ENCODE measurements at places on chromosomes 5 and 9. TPM values are rescaled to one million over a fixed set of nuclear protein-coding genes. Genes with fewer than 3 reads are reported as not detected.

- DNase-seq, result no peak
Measured at GRCh38 chr9:129435291-129435690, 185.6 kb downstream of the C9orf50 start.

EDIL3 gene
- 78.0 TPM for total RNA-seq

ACTBL2 gene
- total RNA-seq, result not detected

PCDHGA8 gene
- 8.0 TPM for total RNA-seq

GRCh38 chr5:110760158-110760557, 21.4 kb downstream of the SLC25A46 start:
- DNase-seq, result no peak

- DNase-seq, result no peak
Measured at GRCh38 chr9:77898864-77899263, 132.7 kb downstream of the GNAQ start.

SLC28A3 gene
- not detected for total RNA-seq

GRCh38 chr5:137607771-137608170, 108.6 kb upstream of the SPOCK1 start:
- DNase-seq, result no peak

DNA sequence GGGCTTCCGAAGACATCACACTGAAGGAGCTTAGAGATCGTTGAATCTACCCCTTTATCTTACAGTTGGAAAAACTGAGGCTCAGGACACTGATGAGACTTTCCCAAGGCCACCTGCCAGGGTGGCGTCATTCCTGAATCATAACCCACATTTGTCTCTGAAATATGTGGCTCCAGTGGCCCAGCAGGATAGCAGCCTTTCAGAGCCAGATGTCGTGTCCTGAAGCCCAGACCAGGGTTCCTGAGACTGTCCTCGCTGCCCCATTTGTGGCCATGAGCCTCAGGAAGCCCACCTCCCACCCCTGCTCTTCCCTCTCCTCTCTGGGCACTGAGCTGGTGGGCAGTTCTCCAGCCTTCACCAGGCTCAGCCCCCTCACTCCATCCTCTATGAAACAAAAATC, 2.4 kb downstream of the HMCN2 start:
- DNase-seq, result no peak

DNA sequence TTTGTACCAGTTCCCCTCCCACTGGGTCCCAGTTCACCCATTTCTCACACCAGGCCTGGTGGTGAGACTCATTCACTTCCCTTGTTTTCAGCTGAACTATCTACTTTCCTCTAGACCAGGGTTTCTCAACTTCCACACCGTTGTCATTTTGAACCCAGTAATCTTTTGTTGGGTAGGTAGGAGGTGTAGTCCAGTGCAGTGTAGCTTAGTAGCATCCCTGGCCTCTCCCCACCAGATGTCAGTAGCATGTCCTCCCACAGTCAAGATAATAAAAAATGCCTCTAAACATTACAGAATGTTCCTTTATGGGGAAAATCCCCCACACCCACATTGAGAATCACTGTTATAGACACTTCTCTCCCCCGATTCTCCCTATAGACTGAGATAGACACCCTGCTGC, 299.1 kb downstream of the EPB41L4A start:
- DNase-seq, result no peak

GRCh38 chr9:33320568-33321261, 30.4 kb downstream of the NFX1 start:
- no peak for DNase-seq

- DNase-seq, result no peak
Measured at GRCh38 chr5:153885141-153885540, 153.6 kb downstream of the FAM114A2 start.

- no peak for DNase-seq
Measured at GRCh38 chr9:89610391-89610925, 5.6 kb downstream of the GADD45G start.

DNA sequence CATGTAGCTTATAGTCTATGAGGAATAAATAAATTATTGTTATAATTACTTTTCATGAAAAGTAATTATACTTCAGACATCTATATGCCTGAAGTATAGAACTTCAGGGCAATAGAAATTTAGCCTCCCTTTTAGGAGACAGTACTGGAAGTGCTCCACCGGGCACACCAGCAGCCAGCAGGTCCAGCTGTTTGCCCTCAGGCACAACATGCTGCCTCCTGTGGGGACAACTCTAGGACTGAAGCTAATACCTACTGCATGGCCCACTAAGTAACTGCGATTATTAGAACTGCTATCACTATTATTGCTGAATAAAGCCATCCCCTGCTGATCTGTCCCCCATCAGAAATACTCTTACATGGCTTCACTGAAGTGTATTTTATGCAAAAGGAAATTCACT, 329.6 kb downstream of the MED10 start:
- no peak for DNase-seq

- DNase-seq, result no peak
Measured at GRCh38 chr5:129217179-129217578, 122.6 kb downstream of the ISOC1 start.

- no peak for DNase-seq
Measured at GRCh38 chr5:159913501-159913900, 2.8 kb upstream of the ADRA1B start.

- peak; percentile 91 for DNase-seq
Measured at GRCh38 chr9:104747565-104748358, at the start of gene NIPSNAP3A. Gene NIPSNAP3A (plus strand): TSS chr9:104747683. CDS start chr9:104747793, 110 bp downstream.

- no peak for DNase-seq
Measured at GRCh38 chr9:86515221-86515620, 161.0 kb upstream of the TUT7 start.

DNA sequence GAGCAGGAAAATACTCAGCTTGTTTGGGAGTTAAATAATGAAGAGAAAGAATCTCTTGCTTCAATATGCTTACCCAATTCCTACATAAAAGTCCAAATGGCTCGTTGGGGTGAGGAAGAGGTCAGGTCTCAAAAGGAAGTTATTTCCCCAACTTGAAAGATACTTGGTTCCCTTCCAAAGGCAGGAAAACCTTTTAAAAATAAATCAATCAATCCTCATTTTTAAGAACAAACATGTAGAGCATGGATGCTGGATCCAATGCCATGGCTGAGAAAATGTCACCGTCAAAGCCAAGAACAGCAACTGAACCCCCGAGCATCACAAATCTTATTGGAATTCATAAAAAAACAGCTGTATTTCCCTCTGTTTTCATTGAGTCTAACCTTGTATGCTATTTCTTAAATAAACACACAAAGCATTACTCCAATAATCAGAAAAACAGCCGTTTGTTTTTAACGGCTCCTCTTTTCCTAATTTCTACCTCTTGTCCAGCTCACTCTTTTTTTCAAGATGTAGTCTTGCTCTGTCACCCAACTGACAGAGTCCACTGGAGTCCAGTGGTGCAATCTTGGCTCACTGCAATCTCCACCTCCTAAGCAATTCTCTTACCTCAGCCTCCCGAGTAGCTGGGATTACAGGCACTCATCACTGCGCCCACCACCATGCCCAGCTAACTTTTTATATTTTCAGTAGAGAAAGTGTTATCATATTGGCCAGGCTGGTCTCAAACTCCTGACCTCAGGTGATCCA, 140.7 kb downstream of the GNA14 start:
- DNase-seq, result no peak

GRCh38 chr5:61386045-61386800, 54.2 kb downstream of the ZSWIM6 start:
- DNase-seq, result no peak

GRCh38 chr5:138467711-138468132, 2.4 kb downstream of the EGR1 start:
- DNase-seq, result no peak

GRCh38 chr9:72415163-72415562, 50.2 kb upstream of the ZFAND5 start:
- no peak for DNase-seq

EGFLAM gene
- total RNA-seq, result 3.1 TPM

GRCh38 chr5:127988146-127988760, 95.3 kb upstream of the SLC12A2 start:
- no peak for DNase-seq

- DNase-seq, result no peak
Measured at GRCh38 chr9:92696619-92697018, 26.7 kb upstream of the IPPK start.

- no peak for DNase-seq
Measured at GRCh38 chr5:167417662-167418061, 873.8 kb upstream of the WWC1 start.

ZNF366 gene
- 0.94 TPM for total RNA-seq

EEIG1 gene
- 2.7 TPM for total RNA-seq

- DNase-seq, result no peak
Measured at GRCh38 chr5:178785999-178786398, 55.5 kb upstream of the ZNF354A start.

DNA sequence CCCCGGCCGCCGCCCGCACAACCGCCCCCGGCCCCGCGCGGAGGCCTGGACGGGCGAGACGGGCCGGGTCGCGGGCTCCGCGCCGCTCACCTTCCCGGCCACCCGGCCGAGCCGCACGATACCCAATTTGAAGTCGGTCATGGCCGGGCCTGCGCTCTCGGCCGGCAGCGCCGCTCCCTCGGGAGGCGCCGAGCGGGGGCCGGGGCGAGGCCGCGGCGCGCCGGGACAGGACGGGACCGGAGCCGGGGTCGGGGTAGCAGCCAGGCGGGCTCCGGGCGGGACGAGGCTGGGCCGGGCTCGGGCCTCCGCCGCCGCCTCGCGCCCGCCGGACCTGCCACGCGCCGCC, 216 bp downstream of the ZMYND19 start:
- DNase-seq, result no peak

GRCh38 chr5:180296771-180297170, 4.9 kb upstream of the MAPK9 start:
- DNase-seq, result no peak

GRCh38 chr9:125649315-125649714, 57.7 kb downstream of the MAPKAP1 start:
- DNase-seq, result no peak

IFNA21 gene
- total RNA-seq, result not detected

- no peak for DNase-seq
Measured at GRCh38 chr5:93967923-93968322, 226.5 kb upstream of the POU5F2 start.

DNA sequence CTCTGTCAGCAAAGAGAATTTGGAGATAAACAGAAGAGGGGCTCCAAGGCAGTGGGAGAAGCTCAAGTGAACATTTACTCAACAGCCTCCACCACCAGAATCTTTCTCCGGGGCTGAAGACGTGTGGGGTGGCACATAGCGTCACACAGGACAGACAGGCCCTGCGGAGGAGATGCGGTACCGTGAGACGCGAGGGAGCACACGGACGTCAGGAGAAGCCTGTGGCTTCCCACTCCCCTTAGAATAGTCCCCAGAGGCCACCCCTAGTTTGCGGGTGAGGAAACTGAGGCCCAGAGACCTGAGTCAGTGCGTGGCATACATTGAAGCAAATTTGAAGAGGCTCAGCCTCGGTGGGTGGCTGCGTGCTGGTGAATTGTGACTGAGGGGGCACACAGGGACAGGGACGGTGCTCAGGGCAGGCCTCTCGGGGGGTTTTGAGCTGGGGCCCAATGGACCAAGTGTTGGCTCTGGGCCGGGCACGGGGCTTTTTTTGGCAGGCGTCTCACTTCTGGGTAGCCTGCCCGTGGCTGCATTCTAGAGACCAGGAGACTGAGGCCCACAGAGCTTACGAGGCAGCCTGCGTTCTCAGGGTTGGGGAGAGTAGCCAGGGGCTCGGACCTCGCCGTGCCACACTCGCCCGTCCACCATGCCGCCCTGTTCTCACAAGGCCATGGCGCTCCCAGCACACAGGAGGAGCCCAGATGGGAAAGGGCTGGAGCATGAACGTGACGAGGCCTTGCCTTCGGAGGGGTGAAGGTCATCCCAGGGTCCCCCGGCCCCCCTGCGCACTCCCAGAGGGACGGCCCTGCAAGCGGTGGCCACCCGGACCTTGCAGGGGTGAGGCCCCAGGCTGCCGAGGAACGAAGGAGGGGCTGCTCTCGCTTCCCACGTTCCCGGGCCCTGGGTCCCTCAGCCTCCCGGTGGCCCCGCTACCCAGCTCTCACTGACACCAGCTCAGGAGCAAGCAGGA, 220.6 kb downstream of the C9orf50 start:
- no peak for DNase-seq

DNA sequence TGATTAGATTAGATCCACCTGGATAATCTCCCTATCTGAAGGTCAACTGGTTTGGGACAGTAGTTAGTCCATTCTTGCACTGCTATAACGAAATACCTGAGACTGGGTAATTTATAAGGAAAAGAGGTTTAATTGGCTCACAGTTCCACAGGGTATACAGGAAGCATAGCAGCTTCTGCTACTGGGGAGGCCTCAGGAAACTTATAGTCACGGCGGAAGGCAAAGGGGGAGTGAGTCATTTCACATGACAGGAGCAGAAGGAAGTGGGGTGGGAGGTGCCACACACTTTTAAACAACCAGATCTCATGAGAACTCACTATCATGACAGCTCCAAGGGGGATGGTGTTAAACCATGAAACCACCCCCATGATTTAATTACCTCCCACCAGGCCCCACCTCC, 9.9 kb downstream of the C9orf40 start:
- DNase-seq, result no peak
